ENCODE measurements at places on chromosomes 12 and 14.

DNA sequence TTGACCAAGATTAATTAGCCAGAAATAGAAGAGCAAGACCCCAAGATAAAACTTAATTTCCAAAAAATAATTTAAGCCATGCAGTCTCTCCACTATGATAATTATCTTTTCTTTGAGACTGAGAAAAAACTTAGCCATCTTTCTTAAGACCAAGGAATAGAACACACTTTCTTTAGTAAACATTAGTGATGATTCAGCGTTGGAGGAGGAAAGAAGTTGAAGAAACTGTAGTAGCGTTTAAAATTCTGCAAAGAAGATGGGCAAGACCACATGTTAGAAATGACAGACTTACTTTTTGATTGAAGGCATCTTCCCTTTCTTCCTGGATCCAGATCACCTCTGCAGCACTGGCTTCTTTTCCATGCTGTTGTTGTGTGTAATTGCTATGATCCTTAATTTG is 124.8 kb upstream of the RASSF8 start:
- no peak for DNase-seq

DNA sequence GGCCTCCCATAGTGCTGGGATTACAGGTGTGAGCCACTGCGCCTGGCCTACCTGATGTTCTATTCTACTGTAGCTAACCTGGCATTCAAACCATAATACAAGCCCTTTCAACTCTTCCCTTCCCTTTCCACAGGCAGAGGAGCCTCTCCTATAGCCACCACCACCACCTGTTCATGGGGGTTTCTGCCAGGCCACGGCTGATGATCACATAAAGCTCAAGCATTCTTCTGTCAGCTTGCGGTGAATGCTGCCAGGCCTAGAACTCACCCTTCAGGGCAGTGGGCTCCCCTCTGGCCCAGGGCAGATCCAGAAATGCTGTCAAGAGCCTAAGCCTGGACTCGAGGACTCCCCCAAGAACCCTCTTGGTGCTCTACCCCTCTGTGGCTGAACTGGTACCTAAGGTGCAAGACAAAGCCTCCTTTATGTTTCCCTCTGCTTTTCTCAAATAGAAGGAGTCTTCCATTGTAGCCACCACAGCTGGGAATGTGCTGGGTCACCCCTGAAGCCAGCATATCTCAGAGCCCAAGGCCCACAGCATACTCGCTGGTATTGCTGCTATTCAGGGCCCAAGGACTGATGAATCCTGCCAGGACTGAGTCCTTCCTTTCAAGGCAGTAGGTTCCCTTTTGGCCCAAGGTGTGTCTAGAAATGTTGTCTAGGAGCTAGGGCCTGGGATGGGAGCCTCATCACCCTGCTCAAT is 3.4 kb upstream of the DLGAP5 start:
- no peak for DNase-seq

DNA sequence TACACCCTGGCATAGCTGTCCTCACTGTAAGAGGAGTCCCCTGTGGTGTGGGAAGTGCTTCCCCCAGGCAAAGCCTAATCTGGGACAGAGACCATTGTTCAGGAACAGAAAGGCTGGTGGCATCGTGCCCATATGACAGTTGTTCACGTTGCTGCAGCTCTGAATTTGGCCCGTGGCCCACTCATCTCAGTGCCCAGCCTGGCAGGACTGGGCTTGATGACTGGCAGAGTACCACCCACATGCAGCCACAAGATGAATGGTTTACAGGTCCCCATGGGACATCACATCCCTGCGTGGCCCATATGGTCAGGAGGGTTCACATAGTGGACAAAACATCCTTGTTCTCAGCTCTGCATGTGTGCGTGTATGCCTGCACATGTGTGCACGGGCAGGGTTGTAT is 17.5 kb downstream of the IQSEC3 start:
- DNase-seq, result no peak

DNA sequence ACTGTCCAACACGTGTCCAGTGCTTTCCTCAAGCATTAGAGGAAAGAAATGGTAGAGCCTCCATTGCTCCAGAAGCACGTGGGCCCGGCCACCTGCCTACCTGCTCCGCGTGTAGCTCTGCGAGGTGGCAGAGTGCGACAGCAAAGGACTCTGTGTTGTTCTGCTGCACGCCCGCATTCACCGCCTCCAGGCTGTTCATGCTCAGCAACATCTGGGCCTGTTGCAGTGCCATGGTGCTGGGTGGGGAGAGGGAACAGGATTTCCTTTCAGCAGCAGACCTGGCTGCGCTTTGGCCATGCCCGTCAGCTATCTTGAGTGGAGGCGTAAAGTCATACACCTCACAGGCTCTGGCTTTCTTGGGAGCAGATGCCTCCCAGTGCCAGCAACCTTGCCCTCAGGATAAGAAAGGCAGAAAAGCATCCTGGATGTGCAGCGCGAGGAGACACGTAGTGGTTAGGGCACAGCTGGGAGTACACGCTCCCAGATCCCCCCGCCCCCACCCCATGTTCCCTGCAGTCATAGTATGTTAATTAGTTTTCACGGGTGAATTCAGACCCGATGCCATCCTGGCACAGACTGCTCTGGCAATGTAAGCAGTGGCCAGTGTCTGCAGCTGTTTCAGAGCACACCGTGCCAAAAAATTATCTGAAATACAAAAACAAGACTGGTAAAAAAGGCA is 25.1 kb downstream of the ANAPC5 start:
- DNase-seq, result no peak

- DNase-seq, result no peak
Measured at GRCh38 chr12:6538420-6539313, 4.3 kb downstream of the GAPDH start.

GRCh38 chr14:50874757-50875156 is 2.9 kb downstream of the ABHD12B start:
- no peak for DNase-seq

DNA sequence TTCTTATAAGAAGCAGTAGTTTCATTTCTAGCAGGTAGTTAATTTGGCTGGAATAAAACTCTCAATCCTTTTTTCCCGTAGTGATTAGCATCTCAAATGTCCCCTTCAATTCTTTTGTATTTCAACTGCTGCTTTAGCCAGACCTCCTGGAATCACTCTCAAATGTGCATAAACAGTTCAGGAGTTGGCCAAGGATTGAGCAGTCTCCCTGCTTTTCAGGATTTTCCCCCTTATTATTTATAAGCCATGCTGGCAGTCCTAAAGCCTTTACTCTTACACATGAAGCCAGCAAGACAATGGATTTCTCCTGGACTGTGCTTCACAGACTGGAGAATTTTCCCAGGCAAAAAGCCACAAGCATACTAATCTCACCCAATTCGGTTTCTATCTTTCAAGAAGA is 950.1 kb downstream of the VRK1 start:
- DNase-seq, result no peak

DNA sequence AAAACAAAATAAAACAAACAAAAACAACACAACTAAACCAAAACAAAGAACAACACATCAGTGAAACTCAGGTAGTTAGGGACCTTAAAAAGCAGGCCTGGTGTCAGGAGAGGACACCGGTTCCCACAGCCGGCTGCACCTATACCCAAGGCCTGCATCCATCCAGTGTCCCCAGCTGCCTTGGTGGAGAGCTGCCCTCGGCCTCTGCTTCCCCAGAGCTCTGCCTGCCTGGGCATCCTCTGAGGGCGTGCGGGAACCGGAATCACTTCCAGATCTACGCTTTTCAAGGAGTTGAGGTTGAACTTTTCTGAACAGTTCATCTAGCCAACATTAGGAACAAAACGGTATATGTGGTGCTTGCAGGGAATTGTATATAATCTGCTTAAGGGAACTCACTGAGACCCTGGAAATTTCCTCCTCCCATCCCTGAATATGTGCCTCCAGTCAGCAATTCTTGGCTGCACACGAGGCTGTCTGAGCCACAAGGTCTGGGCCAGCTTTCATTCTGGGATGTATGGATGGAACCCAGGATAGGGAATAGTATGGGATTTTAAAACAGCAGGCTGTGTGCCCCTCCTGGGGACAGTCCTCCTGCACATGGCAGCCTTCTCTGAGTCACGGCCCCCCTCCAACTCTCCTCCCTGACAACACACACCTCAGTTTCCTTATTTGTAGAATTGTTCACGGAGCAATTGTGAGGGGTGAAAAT is 319.0 kb upstream of the RTL1 start:
- no peak for DNase-seq

- DNase-seq, result no peak
Measured at GRCh38 chr12:30996255-30996654, 69.7 kb downstream of the TSPAN11 start.

- DNase-seq, result no peak
Measured at GRCh38 chr12:124603831-124604251, 36.4 kb upstream of the NCOR2 start.

DNA sequence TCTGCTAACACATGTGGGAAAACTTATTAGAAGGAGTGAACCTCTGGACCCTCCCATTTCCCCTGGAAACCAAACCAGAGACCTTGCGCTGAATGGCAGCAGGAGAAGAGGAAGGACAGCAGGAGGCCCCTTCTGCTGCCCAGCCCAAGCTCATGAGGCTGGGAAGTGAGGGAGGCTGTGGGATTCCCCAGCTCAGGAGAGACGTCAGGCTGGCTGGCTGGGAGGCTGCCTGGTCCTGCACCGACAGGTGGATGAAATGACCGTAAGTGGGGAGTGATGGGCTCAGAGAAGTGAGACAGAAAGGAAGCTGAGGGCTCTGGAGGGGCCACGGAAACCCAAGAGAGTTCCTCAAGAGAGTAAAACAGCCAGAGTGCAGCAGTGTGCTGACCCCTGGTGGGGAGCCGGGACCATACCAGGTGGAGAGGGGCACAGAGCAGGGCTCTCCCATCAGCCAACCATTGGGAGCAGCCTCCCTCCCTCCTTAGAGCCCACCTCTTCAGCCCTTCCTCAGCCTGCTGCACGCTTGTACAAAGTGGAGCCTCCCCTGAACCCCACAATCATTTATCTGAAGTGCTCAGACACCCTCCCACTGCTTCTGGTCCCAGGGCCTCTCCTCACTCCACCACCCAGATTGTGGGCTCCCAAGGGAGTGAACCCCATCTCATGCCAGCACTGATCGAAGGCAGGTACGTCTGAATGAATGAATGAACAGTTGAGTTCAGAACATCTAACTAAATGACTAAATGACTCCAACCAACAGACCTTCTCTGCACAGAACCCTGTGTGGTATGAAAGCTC is 14.0 kb downstream of the TAMALIN start:
- no peak for DNase-seq

DNA sequence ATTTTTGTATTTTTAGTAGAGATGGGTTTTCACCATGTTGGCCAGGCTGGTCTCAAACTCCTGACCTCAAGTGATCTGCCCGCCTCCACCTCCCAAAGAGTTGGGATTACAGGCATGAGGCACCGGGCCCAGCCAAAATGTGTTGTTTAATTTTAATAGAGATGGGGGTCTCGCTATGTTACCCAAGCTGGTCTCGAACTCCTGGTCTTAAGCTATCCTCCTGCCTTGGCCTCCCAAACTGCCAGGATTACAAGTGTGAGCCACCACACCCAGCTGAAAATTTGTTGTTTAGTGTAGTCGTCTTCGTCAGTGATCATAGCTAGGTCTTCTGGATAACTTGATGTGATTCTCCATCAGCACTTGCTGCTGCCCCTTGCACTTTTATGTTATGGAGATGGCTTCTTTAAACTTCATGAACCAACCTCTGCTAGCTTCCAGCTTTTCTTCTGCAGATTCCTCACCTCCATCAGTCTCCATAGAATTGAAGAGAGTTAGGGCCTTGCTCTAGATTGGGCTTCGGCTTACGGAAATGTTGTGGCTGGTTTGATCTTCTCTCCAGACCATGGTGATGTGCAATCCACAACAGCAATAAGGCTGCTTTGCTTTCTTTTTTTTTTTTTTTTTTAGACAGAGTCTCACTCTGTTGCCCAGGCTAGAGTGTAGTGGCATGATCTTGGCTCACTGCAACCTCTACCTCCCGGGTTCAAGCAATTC is 13.0 kb downstream of the ISCU start:
- no peak for DNase-seq

- no peak for DNase-seq
Measured at GRCh38 chr12:131208425-131208824, 254.7 kb downstream of the ADGRD1 start.

- DNase-seq, result no peak
Measured at GRCh38 chr14:92462568-92462967, 51.0 kb upstream of the RIN3 start.

- DNase-seq, result no peak
Measured at GRCh38 chr12:92614502-92614901, 88.3 kb upstream of the PLEKHG7 start.

DNA sequence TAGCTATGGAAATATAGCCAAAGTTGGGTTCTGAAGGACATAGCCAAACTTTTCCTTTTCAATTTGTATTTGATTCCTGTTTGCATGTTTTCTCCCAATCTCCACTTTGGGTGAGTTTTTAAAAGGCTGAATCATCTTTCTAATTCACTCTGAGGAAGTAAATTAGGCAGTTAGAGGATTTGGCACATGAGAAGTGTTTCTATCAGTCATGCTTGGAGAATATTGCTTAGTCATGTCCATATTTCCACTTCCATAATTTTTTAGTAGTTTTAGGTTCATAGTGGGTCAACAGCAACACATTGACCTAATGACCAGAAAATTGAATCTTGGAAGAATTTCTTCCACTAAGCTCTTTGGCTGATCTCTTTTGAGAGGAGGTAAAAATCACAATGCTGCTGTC is 21.8 kb downstream of the IRAK3 start:
- DNase-seq, result no peak

GRCh38 chr12:113820309-113820708 is 145.8 kb downstream of the RBM19 start:
- DNase-seq, result no peak

DNA sequence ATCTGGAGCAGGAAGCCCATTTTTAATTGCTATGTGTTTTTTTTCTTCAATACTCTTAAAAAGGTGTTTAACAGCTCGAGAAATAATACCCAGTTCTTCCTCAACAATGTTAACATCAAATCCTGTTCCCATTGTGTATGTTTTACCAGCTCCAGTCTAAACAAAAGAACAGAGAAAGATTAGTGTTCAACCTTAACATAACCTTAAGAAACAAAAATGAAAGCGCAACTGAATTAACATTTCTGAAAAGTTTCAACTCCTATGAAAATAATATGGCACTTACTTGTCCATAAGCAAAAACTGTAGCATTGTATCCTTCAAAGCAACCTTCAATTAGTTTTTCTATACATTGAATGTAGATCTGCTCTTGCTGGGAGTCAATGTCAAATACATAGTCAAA is 73.2 kb downstream of the KIF21A start:
- DNase-seq, result no peak

DNA sequence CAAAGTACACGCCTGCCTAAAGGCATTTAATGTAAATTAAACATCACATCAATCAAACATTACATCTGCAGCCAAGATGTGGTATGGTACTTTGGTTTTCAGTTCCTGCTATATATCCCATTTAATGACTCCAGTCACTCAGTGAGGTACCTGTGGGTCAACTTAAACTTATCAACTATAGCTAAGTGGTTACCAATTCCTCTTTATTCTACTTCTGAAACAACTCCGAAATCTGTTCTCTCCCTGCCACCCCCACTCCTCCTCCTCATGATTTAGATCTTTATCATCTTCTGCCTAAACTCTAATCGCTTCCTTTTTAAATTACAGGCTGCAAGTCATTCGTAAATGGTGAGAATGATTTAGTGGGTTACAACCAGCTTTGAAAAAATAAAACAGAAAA is 57.9 kb downstream of the BCL2L14 start:
- no peak for DNase-seq

GRCh38 chr12:9730591-9730990 is 2.3 kb downstream of the CLECL1 start:
- no peak for DNase-seq
